ENCODE measurements at places on chromosomes 4 and X.

GRCh38 chrX:20140420-20140819 lies 1.2 kb downstream of the EIF1AX start:
- no peak for DNase-seq

- no peak for DNase-seq
Observed at GRCh38 chr4:95985051-95985450, 145.2 kb downstream of the PDHA2 start.

DNA sequence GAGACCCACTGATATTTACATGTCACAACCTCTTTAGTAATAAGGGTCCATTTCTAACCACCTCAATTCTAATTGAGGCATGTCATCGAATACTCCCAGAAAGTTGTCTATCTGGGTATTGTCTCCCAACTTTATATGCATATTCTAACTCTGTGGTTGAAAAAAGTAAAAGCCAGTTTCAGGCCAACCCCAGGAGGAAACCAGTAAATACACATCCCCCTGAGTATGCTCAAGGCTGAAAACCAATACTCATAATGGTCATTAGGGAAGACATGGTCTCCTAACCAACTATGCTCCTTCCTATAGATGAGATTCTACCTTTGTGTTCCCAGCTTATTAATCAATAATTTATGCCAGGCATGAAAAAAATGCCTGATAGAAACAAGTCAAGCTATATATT lies 96.6 kb downstream of the SH3KBP1 start:
- no peak for DNase-seq

- DNase-seq, result no peak
Observed at GRCh38 chr4:8559524-8560264, 20.5 kb upstream of the GPR78 start.

- DNase-seq, result no peak
Observed at GRCh38 chrX:22526339-22526738, 253.6 kb downstream of the CBLL2 start.

DNA sequence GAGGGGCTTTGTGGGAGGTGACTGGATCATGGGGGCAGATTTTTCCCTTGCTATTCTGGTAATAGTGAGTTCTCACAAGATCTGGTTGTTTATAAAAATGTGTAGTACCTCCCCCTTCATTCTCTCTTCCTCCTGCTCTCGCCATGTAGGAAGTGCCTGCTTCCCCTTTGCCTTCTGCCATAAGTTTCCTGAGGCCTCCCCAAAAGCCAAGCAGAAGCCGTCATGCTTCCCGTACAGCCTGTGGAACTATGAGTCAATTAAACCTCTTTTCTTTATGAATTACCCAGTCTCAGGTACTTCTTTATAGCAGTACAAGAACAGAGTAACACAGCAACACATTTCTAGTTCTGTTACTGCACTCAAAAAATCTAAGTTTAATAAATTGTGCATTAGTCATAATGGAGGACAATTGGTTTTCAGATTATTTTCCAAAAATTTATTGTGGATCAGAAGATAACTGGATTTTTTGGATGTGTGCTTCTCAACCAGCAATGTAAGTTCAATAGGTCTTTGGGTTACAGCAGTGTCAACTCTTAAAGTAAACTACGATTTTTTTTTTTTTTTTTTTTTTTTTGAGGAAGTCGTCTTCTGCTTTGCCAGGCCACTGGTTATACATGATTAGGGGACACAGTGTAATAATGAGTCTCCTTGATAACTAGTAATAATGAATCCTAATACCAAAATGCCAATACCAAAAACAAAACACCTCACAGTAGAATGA lies 69.9 kb downstream of the CHIC2 start:
- no peak for DNase-seq

DNA sequence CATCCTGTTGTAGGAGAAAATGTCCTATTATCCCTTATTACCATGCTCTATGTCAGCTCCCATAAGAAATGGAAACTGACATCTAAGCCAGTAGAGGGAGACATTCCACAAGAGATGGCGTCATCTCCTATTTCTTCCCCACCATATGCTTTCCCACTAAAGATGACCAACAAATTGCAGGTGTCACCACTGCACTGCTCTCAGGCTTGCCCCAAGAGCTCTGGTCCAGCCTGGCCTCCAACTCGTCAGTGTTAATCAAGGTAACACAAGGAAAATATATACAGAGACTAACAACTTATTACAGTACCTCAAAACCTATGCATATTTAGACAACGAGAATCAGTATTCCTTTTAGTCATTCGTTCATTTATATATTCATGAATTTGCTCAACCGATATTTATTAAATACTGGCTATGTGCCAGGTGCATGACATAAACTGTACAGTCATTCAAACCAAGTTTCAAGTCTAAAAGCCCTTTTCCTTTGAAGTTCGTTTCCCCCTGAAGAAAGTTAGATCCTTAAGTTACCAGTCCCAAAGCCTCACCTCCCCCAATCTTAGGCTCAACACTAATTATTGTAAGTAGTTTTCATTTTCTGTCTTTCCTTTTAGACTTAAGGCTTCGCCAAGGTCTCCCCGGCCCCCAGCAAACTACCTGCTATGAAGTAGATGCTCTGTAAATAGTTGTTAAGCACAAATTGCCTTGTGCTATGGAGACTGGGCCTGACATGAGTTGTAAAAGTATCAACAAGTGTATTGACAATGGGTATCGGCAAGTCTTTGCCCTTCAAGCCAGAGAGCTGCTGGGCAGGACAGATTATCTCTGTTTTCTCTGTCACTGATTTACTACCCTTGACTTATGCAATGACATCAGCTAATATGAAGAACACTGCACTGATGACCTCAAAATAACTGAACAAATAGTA lies 3.1 kb upstream of the FGB start:
- no peak for DNase-seq

GRCh38 chrX:107102980-107103379 lies 15.6 kb downstream of the RBM41 start:
- no peak for DNase-seq
